ENCODE measurements at places on chromosomes 13 and 19. TPM values are rescaled to one million over a fixed set of nuclear protein-coding genes. Genes with fewer than 3 reads are reported as not detected.

MAMSTR gene
- total RNA-seq: 0.69 TPM

SIGLEC8 gene
- not detected for total RNA-seq

GIPC3 gene
- 0.51 TPM for total RNA-seq

HS6ST3 gene
- not detected for total RNA-seq

ZNF681 gene
- total RNA-seq: 9.1 TPM

FAM216B gene
- not detected for total RNA-seq

ZBTB45 gene
- 10.1 TPM for total RNA-seq

ZNF576 gene
- 14.3 TPM for total RNA-seq

LRRC4B gene
- total RNA-seq: not detected

TUBA3C gene
- total RNA-seq: not detected

CARM1 gene
- 96.8 TPM for total RNA-seq

DNA sequence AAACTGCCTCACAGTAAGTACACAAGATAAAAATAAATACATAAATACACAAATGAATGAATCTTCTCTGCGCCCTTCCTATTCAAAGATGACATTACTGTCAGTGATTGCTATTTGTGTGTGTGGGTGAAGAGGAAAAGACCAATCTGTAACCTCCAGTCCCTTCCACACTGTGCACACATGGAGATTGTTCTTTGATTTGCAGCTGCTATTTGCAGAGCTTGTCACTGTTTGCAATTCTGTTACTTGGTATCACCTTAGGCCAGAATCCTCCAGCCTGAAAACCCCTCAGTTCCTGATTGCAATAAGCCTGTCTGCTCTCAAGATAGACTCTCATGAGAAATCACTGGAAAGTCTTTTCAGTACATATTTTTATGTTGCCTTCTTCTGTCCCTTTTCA, 1314.9 kb downstream of the PCDH9 start:
- DNase-seq: no peak

GRCh38 chr19:3528539-3529211, 10.3 kb upstream of the TEKTIP1 start:
- no peak for DNase-seq

- DNase-seq: no peak
Measured at GRCh38 chr13:80239571-80240255, 101.2 kb downstream of the SPRY2 start.

- DNase-seq: no peak
Measured at GRCh38 chr19:20333508-20333907, 166.5 kb downstream of the ZNF486 start.

- DNase-seq: no peak
Measured at GRCh38 chr13:74570834-74571233, 436.6 kb upstream of the KLF12 start.

GRCh38 chr13:62687732-62688131, 1272.1 kb upstream of the PCDH20 start:
- peak; percentile 16 for DNase-seq

DNA sequence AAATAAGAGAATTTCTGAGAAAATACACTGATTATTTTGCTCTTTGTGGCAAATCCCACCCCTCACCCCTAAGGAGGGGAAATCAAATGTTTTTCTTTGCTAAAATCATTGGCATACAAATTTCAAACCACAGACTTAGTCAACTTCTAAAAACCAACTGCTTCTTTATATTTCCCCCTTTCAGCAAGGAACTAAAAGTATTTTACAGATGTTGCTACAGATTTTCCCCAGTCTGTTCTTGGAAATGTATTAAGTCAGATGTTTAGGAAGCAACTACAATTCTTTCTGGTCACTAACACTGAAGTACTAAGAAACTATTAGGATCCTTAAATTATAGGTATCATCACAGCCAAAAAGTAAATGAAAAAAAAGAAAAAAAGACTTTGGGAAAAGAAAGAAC, 6.9 kb downstream of the MTMR6 start:
- DNase-seq: no peak

DNA sequence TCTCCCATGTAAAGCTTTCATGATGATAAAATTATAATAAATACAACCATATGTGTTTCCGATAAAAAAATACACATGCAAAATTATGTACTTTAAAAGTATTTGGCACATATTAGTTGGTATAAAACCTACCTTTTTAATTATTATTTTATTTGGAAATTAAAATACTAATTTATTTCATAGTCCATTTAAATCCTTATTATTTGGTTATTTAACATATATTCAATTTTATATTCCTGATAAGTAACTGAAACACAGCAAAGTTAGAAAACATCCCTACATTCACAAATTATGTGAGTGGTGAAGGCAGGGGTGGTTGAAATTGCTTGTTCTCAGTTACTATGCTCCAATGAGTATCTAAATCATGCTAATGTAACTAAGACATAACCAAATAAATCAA, 920.5 kb downstream of the SLITRK1 start:
- no peak for DNase-seq

DNA sequence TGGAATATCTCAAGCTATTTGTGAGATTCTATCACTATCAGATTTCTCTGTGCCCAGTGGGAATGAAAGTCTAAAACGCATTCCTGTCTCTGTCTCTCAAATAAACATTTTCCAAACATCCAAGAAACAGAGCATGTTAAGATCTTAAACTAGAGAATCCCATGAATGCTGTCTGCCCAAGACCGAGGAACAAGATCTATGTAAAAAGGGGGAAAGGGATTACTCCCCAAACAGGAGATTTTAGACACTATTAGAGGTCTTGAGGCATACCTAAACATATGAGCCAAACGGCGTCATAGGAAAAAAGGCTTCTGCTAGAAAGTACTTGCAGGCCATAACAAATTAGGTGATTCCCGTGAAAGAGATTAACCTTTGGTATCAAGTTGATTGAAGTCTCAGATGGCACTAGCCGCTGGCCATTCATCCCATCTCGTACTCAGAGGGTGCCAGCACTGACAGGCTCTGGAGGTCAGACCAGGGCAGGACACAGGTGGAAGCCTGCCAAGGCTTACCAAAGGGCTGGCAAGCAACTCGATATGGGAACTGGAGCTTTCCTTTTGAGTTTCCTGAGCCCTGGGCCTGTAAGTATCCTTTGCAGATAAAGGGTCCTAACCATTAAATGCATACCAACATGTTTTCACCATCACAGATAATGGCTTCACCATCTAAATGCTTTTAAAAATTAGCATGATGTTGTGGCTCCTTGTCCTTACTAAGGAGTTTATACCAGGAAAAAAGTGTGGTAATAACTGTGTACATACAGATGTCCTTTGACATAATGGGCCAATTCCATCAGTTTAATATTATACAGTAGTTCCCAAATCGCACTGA, 225.2 kb downstream of the FOXO1 start:
- no peak for DNase-seq

GRCh38 chr13:97544031-97544765, 110.2 kb downstream of the RAP2A start:
- DNase-seq: no peak

DNA sequence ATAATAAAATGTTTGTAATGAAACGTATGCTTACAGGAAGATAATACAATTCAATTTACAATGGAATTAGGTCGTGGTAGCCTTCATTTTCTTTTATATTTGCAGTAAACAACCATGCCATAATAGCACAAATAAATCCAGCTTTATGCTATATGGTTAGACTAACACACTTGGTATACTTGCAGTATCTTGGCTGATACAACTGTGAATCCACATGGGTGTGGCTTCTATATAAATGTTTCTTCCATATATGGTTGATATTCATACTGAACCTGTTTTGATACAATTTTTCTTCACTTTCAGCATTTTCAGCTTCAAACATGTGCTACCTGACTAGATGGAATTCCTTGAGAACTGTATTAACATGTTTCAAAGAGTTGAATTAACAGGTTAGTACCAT, 20.4 kb upstream of the SPRY2 start:
- DNase-seq: no peak

DNA sequence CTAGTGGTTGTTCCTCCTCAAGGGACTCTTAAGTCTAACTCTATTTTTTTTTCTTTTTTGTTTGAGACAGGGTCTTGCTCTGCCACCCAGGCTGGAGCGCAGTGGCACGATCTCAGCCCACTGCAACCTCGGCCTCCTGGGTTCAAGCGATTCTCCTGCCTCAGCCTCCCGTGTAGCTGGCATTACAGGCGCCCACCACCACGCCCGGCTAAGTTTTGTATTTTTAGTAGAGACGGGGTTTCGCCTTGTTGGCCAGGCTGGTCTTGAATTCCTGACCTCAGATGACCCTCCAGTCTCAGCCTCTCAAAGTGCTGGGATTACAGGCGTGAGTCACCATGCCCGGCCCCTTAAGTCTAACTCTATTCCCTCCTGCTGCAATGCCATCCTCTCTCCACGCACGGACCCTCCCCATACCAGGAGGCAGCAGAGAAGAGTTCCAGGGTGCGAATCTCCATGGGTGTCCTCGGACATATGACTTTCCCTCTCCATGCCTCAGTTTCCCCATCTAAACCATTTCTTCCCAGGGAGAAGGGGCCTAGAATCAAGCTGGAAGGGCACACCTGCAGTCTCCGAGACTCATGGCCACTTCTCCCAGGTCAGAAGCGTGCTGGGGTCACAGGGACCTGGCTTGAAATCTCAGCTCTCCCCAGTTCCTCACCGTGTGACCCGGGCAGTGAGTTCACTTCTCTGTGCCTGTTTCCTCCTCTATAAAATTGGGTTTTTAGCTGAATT, 6.0 kb upstream of the BCL3 start:
- no peak for DNase-seq

- no peak for DNase-seq
Measured at GRCh38 chr13:97003071-97003470, 8.8 kb upstream of the OXGR1 start.

GRCh38 chr19:49949742-49950589, 11.0 kb downstream of the SIGLEC11 start:
- DNase-seq: no peak

DNA sequence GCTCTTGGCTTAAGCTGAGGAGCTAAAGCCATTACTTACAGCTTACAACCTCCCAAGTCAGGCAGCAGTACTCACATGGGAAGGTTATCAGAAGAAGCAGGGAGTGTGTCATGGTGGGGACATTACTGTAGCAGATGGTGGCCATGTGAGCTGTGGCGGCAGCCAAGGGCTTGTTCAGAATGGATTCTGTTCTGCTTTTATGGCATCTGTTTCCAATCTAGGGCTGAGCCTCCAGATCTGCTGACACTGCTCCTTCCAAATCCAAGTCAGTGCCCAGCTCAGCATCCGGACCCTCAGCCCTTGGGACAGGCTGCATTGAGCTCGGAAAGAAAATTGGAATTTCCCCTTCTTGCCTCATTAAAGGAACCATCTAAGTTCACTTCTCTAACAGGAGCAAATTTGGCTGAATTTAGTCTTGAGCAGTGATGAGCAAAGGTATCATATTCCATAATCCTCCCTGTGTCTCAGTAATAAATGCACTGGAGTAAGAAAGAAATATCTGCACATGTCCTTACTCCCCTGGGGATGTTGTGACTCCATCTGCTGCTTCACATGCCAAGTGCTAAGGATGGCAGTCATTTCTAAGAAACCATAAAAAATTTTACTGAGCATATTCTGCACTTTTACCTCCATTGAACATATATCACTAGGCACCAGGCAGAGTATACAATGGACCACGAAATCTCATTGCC, 73.9 kb downstream of the KCTD12 start:
- DNase-seq: no peak

DNA sequence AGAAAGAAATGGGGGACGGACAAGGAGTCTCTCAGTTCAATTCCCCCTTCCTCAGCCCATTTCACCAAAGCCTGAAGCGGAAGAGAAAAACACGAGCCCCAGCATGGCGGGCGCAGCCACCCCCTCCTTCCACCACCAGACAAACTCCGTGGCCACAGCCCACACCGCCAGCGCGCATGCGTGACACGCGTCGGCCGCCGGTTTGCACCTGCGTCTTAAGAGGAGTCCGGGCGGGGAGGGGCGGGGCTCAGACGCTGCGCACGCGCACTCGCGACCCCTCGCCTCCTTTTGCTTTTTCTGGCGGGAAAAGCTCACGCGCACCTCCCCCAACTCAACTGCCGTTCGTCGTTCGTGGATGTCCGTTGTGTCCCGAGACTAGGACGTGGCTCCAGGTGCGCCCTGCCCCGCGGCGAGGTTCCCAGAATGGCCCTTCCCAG, at the start of gene KASH5:
KASH5 (plus strand) TSS at position 314 of the 437 bp plus-strand sequence. CDS start 2,635 bp downstream, outside the sequence.
- DNase-seq: peak; percentile 95

- no peak for DNase-seq
Measured at GRCh38 chr19:6099599-6099998, 10.7 kb downstream of the RFX2 start.

DNA sequence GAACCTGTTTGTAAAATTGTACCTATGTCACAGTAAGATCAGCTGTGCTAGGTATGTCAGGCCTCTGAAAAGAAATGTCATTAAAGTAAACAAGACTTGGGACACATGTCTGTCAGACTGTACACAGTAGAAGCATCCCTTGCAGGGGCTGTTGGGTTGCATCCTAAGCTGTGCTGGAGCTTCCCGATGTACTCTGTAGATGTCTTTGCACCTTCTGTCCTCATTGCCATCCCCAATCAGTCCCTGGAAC, 48.7 kb upstream of the GPR183 start:
- no peak for DNase-seq

DNA sequence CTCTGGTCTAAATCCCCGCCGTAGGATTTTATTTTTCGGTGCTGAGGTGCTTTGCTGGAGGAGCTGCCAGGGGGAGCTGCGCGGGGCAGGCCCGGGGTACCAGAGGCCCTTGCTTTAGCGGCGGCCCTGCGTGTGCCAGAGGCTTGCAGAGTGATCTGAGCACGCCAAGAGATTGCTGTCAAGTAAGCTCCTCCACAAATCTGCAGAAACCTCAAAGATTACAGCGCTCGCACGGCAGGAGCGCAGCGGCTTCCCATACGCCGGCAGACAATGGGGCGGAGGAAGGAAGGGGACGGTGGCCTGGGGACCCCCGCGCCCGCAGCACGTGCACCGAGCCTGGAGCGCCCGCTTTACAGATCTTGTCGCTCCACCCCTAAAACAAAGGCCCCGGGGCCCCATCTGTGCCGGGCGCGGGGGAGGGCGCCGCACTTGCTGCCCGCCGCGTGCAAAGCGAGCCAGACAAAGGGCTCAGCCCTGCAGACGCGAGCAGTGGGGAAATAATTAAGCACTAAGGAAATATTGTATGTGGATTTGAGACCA, 9.1 kb upstream of the C19orf12 start:
- peak; percentile 55 for DNase-seq

- peak; percentile 89 for DNase-seq
Measured at GRCh38 chr19:37217775-37218591, at the start of gene ZNF383. ZNF383 (plus strand) TSS chr19:37218214; CDS start chr19:37230454, 12,240 bp downstream.

- DNase-seq: no peak
Measured at GRCh38 chr13:23320926-23321534, 112.5 kb downstream of the SACS start.

DNA sequence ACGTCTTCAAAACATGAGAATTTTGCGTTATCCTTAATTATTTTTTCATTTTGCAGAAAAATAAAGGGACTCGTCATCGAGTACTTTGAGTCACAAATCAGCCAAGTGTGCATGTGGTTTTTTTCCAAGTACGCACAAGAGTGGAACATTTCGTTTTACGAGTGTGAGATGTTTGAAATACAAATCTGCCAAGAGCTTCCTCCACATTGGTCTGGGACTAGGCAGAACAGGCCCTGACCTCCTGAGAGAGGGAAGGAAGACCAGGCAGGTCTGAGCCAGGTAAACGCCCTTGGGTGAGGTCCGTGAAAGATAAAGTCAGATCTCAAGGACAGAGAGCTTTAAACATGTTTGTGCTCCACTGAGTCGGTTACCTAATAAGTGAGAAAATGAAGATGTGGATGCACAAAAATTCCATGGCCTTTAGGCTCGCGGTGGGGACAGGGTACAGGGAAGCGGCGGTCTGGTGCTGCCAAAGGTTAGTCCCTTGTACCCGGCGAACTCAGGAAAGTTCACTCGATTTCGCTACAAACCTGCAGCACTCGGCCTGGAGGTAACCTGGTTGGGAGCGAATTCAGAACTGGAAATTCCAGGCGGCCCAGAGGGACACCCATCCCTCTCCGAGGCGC, 473 bp upstream of the ITM2B start:
- DNase-seq: no peak
